ENCODE measurements at places on chromosomes 2 and 18. TPM values are rescaled to one million over a fixed set of nuclear protein-coding genes. Genes with fewer than 3 reads are reported as not detected.
A peak's percentile ranks its signal among the peaks of the same experiment; 100 is the strongest.

- DNase-seq = no peak
Observed at GRCh38 chr2:197425550-197425949, 9.3 kb downstream of the SF3B1 start.

DNA sequence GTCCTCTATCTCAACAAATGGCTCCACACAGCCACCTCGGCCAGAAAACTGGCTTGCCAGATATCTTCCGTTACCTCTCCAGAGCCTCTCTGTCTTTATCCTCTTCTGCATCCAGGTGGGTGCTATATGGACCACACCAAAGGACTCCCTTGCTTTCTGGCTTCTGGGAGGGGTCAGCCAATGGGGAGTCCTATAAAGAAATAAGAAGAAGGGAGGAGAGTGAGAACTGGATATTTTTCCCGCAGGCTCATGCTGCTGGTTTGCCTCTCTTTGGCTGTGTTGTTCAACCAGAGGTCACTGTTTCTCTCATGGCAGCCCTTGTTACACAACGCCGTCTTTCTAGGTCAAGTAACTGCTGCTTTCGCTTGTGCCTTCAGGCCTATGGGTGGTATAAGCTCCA is 72.7 kb downstream of the POLE4 start:
- no peak for DNase-seq

Gene ARHGEF4
- 107 TPM for total RNA-seq

DNA sequence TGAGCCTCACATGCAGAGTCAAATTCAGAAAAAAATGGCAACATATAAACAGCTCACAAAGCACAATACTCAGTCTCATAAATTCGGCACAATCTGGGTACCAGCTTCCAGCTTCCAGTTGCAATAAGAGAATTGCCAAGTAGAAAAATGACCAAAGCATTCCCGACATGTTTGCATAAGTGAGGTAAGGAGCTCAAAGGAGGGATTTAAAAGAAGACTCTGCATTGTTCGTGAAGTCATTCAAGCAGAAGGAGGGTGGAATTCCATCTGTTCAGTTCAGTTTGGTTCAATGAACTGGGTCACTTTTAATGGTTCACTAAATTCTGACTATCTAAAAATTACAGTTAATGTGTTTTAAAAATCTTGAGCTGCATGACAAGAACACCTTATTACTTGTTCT is 106.7 kb upstream of the KLHL14 start:
- DNase-seq = no peak

DNA sequence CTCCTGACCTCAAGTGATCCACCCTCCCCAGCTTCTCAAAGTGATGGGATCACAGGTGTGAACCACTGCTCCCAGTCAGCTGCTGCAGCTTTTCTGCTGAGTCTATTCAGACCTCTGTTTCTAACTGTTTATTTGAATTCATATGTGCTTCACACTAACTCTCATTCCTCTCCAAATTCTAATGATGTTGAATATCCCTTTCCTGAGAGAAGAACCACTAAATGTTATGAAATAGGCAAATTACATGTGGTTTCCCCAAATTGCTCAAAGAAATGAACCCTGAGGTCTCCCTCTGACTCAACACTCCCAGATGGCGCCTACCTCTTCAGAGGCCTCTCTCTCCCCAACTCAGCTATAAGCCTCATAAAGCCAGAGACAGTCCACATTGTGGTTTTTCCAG is 98.6 kb downstream of the IRS1 start:
- no peak for DNase-seq

DNA sequence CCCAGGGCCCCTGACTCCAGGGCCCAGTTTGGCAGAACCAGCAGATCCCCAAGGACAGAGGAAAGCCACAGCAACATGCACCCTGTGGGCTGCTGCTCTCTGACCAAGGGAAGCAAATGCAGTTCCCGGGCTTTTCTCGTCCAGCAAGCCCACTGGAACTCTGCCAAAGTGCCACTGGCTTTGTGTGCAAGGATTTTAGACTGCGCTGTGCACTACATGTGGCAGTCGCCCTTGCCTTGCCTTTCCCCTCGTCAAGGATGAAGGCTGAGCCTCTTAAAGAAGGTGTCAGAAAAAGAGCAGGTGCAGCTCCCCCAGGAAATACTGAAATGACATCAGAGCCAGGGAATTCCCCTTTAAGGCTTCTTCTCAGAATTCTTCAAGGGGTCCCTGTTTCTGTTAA is 199.2 kb downstream of the TFCP2L1 start:
- no peak for DNase-seq

GRCh38 chr2:3965211-3965610 is 261.8 kb downstream of the DCDC2C start:
- no peak for DNase-seq

- no peak for DNase-seq
Observed at GRCh38 chr2:153227981-153228380, 250.6 kb downstream of the RPRM start.

DNA sequence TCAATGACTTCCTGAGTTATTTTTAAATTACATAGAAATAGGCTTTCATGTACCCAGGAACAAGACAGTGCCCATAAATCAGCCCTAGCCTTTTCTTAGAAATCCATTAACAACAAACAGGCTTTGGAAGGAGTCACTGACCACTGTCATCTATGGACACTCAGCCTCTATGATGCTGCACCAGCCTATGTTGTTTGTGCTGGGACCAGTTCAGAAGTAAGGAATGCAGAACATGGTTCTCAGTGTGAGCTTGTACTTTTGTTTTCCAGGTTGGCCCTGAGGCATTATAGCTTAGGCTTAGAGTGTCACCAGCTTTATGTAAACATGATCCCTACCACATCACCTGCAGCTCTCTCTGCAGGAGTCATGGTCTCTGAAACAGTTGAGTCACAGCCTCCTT is 335.7 kb upstream of the CDH7 start:
- DNase-seq = peak; percentile 35

Gene MC5R
- total RNA-seq = not detected

GRCh38 chr18:10259901-10260300 is 194.5 kb upstream of the APCDD1 start:
- peak; percentile 37 for DNase-seq

GRCh38 chr2:141455211-141455826 is 675.5 kb downstream of the LRP1B start:
- DNase-seq = no peak

GRCh38 chr2:46309052-46309953 is 12.1 kb downstream of the EPAS1 start:
- peak; percentile 98 for DNase-seq

DNA sequence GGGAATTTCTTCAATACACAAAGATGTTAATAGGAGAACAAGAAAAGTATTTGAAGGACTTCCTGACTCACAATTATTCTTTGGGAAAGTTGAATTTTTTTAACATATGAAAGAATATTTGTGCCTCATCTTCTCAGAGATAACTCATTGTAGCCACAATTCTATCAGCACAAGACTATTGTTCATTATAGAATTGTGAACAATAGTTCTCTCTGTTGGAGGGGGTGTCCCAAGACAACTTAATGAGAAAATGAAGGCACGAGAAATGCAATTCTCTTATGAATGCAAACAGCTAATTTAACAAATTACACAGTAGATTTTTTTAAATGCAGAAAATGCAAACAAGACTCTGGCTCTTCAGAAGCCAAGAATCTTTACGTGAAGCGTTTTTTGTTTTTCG is 157.0 kb downstream of the BARD1 start:
- no peak for DNase-seq

Gene SULT1C2
- not detected for total RNA-seq

Gene REG3A
- total RNA-seq = not detected

- DNase-seq = no peak
Observed at GRCh38 chr2:108228006-108228405, 11.8 kb upstream of the SULT1C3 start.

GRCh38 chr18:61127714-61128467 is 205.3 kb upstream of the CDH20 start:
- no peak for DNase-seq

Gene KCNE4
- total RNA-seq = 0.26 TPM

GRCh38 chr2:12303181-12304030 is 413.3 kb upstream of the TRIB2 start:
- DNase-seq = peak; percentile 41

Gene GALNT13
- total RNA-seq = 1.3 TPM

Gene SKA1
- total RNA-seq = 0.26 TPM

Gene DSC1
- total RNA-seq = not detected

DNA sequence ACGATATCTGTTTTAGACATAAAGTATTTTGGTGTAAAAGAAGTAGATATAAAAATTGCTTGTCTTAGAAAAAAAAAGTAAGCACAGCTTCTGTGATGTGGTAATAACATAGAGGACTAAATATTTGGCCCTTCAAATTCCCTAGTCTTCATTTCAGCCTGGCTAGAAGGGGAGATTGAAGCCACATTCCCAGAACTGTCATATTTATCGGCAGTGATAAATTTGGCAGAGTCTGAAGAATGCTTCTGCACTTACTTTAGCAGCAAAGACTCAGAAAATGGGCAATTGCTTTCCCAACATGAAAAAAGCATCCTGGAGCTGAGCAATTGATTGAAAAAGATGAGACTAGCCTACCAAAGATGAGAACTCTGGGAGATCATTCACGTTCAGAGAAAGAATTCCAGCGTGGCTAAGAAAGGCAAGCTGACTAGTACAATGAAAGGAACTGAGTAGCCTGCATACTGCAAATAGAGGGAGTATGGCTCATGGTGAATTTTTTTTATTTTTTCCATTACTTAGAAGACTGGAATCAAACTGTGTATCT is 278.7 kb upstream of the KLHL29 start:
- no peak for DNase-seq

DNA sequence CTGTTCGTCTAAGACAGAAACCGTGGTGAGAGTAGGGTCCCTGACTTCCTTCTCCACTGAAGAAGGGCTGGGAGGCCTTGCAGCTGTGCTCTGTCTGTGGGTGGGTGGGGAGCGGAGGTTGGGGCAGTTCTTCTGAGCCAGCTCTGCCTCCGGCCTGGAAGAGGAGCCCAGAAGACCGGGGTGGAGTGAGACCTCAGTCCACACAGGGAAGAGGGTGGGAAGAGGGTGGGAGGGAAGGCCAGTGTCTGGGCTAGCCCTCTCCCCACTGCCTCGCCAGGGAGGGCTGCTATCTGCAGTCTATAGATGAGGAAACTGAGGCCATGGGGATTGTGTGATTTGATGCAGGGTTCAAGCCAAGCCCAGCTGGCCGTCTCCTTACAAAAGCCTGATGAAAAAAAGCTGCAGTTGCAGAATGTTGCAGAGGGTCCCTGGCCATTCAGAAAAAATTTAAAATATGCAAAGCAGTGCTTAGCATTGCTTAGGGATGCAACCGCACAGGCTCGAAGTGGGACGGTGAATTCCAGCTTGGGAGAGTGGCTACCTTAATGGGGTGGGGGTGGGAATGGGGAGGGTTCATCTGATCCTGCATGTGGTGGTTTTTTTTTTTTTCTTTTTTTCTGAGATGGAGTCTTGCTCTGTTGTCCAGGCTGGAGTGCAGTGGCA is 181.6 kb upstream of the HS6ST1 start:
- no peak for DNase-seq

GRCh38 chr2:237752761-237753165 is 45.8 kb upstream of the RBM44 start:
- no peak for DNase-seq

- DNase-seq = no peak
Observed at GRCh38 chr2:190615555-190616200, 33.2 kb upstream of the NAB1 start.

DNA sequence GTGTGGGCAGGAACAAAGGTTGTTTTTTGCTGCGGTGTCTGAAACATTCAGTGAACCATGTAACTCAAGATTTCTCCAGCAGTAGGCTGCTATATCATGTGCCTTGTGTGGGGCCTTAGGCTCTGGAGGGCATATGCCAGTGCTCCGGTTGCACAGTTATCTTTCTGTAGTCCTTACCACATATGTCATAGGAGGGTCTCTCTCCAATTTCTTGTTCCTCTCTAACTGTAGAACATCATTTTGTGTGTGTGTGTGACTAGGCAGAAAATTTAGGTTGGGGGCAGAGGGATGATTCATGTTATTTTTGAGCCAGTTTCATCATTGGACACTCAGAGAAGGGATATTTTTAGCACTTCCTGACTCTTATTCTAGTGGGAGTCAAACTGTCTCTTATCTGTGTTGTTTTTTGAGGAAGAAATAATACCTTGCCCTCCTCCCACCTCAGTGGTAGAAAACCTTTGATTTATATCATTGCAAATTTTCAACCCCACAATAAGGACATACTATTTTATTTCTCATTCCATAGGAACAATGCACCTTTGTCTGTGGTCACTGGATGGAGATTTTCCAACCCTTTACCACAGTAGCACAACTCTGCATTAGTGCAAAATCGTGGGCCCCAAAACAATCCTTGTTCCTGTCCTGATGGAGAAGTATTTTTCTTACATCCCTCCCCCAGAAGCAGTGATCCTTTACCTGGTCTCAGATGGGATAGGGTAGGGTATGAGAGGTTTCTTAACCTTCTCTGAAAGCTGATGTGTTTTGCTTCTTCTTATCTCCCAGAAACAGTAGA is 113.9 kb downstream of the CCDC74A start:
- no peak for DNase-seq

DNA sequence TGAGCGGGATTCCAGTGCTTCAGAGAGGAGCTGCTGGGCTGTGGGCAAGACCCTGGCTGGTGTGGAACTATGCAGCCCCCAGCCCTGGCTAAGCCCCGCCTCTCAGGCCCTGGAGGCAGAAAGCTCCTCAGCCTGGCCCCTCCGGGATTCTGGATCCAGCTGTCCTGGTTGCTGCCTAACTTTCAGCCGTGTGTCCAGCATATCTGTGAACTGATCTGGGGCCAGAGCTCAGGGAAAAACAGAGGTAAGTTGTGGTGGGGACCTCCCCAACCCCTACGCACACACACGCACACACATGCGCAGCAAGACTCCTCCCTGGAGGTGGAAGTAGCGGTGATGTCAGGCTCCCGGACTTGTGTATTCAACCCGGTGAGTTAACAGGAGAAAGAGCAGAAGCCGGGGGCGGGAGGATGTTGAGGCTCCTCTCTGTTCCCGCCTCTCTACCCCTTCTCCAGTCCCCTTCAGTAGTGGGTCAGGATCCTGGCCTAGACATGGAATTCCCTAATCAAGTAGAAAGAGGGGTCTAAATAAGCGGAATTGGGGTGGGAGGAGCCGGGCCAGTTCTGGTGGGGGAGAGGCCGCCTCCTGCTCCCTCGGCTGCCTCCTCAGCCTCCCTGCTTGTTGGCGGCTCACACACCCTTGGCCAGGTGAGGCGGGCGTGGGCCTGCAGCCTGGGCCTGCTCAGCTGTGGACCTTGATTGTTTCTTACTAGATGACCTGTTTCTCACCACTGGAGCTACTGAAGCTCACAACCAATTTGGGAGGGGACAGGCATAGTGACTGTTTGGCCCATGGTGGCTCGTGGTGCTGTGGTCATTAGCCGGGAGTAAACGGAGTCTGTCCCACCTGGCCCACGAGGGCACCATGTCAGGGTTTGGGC is 33.4 kb downstream of the SIX2 start:
- no peak for DNase-seq

DNA sequence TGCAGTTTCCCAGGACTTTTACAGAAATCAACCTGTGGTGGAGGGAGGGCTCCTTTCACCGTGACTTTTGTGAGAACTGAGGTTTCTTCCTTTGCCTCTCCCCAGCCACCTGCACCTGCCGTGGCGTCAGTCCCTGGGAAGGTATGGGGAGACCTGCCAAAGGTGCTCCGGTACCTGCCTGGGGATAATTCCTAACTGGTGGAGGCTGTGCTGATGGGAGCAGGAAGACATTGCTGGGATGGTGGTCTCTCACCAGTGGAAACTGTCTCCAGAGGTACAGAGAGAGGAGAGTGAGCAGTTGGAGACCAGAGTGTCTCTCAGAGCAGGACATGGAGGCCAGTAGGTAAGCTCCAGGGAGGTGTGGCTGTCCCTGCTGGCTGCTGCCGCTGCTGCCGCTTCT is 52.6 kb downstream of the CIB4 start:
- DNase-seq = no peak

Gene UGT1A4
- total RNA-seq = 2.9 TPM

Data from bronchial epithelial cell (primary cell).